ENCODE measurements at places on chromosomes 7 and 10.
A peak's percentile ranks its signal among the peaks of the same experiment; 100 is the strongest.

GRCh38 chr10:123682477-123682876 is 16.3 kb downstream of the GPR26 start:
- DNase-seq: no peak

DNA sequence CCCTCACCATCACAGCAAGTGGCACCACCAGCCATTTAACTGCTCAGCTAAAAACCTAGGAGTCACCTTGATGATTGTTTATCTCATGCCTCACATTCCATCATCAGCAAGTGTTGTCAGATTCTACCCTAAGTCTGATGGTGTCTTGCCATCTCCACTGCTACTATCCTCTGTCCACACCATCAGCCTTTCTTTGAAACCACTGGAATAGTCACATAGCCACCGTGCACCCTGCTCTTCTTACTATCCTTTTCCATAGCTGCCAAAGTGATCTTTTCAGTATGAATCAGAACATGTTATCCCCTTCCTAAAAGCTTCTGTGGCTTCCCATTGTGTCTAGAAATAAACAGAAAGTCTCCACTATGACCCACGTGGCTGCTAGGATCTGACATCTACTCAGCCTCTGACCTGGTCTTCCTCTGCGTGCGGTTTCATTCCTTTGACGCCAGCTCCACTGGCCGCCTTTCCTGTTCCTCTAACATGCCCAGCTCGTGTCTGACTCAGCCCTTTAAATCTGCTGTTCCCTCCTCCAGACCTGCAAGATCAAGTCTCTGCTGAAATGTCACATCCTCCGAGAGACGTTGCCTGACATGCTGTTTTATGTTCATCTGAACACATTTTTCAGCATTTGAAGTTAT is 16.5 kb upstream of the CHN2 start:
- no peak for DNase-seq

DNA sequence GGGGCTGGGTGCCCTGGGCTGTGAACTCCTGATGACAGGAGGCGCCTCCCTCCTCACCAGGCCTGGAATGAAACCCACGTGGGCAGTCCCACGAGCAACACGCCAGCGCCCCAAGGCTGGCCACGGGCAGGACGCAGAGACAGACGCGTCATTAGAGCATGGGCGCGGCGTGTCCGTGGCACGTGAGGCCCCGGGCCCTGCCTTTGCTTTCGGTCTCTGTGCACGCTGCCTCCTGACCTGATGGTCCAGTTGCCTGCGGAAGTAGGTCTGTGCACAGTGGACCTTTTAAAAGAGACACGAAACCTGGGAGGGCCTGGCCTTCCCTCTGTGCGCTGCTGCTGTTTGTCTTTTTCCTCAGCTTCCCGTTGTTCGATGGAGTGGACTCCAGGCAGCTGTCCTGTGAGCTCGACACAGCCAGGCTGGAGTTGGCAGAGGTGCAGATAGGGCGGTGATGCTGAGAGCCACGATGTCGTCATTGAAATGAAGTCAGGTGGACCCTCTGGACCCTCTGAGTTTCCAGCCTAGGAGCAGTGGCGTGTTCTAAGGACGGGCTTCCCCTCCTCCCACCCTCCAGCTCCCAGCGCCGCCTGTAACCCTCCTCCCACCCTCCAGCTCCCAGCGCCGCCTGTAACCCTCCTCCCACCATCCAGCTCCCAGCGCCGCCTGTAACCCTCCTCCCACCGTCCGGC is 40.1 kb upstream of the CFAP46 start:
- no peak for DNase-seq

DNA sequence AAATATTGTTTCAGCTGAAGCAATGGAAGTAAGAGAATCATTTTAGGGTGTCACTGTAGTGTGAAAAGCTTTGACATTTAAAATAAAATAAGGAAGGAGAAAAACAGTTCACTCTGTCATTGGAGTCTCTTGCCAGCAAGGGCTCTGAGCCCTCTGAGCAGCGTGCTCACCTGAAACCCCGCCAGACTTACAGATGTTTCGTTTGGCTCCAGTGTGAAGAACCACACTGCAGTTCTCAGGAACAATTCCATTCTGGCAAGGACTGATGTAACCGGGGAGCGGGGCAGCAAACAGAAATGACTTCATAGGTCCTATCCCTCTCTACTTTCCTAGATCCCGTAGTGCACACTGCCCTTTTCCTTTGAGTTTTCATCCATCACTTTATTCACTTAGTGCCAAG is 164.3 kb downstream of the CELF2 start:
- no peak for DNase-seq

- DNase-seq: peak; percentile 76
These were observed 724 bp downstream of the BBIP1 start for GRCh38 chr10:110918269-110918642.

DNA sequence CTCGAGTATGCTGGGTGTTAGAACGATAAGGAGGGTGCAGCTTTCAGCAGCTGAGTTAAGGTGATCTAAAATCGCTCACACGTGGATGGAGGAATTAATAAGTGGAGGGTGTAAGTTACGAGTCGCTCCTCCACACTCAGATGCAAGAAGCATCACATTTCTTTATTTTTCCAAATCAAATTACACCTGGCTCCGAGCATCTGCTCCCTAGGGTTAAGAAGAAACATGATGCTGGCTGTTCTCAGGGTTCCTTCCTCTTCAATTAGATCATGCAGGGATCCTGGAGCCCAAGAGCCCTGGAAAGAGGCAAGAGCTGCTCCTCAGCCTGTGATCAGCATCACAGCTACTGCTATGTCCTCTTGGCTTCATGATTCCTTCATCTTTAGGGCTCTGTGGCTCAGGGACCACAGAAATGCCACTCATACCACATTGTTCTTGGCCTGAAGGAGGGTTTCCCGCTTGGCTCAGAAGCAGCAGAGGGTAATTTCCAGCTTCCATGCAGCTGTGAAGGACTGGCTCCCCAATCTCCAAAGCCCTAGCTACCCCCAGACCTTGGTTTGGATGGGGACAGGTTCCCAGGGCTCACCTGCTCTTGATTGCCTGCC is 235.9 kb upstream of the ZNF32 start:
- no peak for DNase-seq

Measured in T-helper 1 cell (primary cell).